ENCODE measurements at places on chromosomes 12 and 14.

GRCh38 chr14:24921903-24922302 lies 128.0 kb downstream of the STXBP6 start:
- DNase-seq = no peak

DNA sequence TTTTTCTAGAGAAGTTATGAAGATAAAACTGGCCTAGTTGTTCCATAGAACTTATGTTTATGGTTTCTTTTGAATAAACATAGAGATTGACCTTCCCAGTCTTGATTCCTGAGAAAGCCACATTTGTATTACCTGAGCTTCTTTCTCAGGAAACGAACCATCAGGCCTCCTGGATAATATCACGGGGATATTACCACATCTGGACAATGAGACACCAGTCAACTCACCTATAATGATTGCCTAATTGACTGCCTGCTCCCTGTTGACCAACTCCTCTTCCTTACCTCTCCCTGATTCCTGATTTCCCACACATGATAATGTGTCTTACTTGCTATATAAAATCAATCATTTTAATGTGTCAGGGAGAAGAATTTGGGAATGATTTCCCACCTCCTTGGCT lies 822.7 kb downstream of the LRFN5 start:
- DNase-seq = no peak

DNA sequence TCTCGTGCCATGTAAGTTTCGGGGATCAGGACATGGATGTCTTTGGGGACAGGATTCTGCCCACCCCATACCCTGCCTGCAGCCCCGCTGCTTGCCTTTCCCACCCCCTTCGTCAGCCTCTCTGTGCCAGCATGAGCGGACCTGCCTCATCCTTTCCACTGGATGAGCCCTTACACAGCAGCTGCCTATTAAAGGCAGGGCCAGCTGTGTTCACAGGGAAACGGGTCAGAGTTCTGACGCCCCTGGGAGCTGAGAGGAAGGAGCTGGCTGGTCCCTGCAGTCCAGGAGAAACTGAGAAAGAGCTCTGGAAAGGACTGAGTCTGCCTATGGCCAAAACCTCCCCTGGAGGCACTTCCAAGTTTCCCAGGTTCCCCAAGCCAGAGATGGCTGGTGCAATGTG lies 83.5 kb upstream of the NCOR2 start:
- no peak for DNase-seq

- peak; percentile 54 for DNase-seq
These were observed 25.3 kb upstream of the SPTLC2 start for GRCh38 chr14:77641534-77642341.

GRCh38 chr12:102958073-102958829 lies 777 bp downstream of the ASCL1 start:
- DNase-seq = no peak

- DNase-seq = no peak
These were observed 22.2 kb downstream of the ST8SIA1 start for GRCh38 chr12:22312336-22312735.

- no peak for DNase-seq
These were observed 1.7 kb downstream of the M6PR start for GRCh38 chr12:8947737-8948136.

DNA sequence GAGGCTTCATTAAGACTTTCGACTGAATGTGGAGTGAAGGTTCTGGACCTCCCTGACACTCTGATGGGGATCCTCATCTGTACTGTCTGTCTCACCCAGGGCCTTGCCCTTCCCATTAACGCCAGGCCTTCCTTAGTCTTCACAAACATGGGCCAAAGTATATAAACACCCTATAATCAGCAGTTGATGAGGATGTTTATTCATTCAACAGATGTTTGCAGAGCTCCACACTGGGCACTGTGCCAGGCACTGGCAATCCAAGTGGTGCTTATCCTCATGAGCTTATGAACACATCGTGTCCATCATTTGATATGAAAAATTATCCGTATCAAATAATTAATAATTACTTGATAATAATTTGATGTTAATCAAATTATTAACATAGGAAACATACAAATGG lies 454.4 kb downstream of the FUT8 start:
- no peak for DNase-seq

DNA sequence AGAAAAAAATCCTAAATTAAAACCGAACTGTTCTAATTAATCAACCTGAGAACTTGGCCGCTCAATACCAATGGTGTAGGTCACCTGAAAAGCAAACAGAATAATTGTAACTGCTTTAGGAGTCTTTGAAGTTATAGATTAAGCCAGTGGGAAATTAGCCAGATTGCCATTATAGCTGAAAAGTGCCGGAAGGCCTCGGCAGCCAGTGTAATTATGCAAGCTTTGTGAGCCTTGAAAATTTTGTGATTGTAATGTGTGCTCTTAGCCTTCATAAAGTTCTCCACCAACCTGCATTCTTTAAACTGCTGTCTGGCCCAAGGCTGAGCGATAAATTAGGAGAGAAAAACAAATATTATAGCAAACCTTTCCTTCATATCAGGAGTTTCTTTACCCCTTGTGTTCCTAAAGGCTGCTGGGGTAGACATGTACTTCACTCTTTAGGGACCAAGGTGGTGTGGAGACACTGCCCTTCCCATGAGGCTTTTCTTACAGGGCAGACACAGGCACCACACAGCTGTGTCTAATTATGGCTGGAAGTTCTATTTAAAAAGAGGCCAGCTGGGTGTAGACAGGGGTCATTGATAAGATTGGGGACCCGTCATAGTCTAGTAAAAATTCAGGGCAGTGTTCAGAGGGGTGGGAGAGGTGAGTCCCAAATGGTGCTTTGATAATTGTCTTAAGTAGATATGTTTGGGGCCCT lies 991.2 kb downstream of the FLRT2 start:
- no peak for DNase-seq

DNA sequence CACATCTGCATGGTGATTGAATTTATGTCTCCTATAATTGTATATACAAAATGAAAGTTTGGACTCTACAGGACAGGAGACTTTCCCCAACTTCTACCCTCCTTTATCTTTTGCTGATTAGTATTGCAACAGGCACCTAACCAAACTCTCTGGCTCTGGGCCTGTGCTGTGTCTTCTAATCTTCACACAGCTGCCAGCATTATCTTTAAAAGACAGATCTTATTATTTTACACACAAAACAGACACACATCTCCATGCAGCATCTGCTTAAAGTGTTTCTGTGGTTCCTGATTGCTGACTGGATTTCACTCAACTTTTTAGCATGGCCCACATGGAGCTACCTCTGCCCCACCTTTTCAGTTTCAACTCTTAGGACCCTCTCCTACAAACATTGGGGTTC lies 154.9 kb upstream of the PELI2 start:
- no peak for DNase-seq

- no peak for DNase-seq
These were observed 165.4 kb upstream of the PLEKHG7 start for GRCh38 chr12:92537290-92537960.

DNA sequence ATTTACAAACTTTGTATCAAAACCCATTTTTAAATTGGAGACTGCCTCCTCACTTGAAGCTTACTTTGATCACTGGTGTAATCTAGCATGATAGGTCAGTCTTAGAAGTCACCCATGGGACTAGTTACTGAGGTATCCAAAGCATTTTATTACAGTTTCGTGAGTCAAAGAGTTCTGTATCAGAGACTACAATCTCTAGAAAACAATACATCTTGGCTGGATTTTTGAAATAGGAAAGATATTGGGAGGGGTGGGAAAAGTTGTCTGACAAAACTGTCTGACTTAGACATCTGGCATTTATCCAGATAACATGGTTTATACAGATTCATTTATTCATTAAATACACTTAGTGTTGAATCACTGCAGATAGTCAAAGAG lies 173.5 kb upstream of the PDZRN4 start:
- no peak for DNase-seq

DNA sequence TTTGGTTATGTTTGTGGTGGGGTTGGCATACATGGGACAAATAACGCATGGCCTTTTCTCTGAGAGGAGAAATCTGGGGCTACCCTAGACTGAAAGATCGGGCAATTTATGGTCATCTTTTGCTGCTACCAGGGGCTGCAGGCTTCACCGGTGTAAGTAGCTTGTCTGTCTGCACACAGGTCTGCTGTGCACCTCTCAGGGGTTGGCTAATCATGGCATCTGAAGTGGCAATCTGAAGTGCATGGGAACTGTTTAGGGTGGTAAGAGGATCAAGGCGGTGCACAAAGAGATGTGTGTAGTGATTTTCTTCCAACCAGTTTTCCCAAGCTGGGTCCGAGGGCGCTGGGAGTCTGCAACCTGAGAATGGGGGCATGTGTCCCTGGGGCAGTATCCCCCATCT lies 141.3 kb downstream of the EMP1 start:
- no peak for DNase-seq

DNA sequence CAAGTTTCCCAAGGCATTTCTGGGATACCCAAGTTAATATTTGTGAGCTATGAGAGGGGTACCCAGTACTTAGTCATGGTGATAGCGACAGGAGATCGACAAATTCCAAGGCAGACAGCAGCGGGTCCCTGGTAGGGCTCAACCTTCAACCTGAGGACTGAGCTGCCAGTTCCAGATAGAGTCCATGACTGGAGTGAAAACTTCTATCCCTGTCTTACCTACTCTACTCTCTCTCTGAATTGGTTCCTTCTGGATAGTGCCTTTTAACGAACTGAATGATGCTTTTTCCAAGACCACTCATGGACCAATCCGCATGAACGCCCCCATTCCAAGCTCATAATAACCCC lies 76.9 kb upstream of the ALG10 start:
- no peak for DNase-seq

- DNase-seq = no peak
These were observed 134.8 kb upstream of the ARHGAP5 start for GRCh38 chr14:31942166-31942841.

DNA sequence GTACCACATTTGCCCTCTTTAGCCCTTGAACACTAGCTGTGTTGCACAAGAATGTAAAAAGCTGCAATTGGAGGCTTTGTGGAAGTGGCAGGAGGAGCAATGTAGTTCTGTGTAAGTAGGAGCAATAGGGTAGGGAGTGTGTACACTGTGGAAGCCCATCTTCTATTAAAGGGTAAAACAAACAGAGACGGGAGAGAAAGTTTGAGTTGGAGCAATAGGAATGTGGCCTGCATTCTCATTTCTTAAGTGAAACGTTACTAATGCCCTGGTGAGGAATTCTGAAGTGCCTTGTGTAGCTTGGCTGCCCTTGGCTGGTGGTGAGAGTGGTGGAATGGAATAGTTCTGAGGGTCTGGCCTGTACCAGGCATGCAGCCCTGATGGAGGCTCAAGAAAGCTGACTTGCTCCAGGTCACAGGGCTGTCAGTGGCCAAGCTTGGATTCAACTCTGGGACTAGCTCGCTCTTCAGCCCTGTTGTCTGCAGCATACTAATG lies 38.8 kb upstream of the ATP23 start:
- DNase-seq = no peak

DNA sequence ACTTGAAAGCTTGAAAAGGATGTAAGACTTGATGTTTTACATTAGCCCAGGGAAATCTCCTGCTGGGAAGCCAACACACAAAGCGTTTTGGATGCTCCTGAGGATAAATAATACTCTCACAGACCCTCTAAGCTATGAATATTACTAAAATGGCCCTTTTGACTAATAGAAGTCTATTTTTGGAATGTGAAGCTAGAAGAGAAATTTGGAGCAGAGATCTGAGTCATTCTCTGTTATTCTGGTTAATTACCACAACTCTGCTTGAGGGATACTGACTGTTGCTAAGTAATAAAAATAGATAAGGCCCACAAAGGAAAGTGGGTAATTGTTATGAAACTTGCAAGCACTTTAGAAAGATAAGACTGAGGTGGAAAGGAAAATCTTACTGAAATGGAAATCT lies 346.2 kb upstream of the STXBP6 start:
- DNase-seq = no peak

GRCh38 chr12:123401753-123402683 lies 18.1 kb downstream of the KMT5A start:
- DNase-seq = no peak

GRCh38 chr14:52129721-52130120 lies 60.9 kb upstream of the NID2 start:
- DNase-seq = no peak

- DNase-seq = no peak
These were observed 5.7 kb downstream of the SVOP start for GRCh38 chr12:109014984-109015765.

DNA sequence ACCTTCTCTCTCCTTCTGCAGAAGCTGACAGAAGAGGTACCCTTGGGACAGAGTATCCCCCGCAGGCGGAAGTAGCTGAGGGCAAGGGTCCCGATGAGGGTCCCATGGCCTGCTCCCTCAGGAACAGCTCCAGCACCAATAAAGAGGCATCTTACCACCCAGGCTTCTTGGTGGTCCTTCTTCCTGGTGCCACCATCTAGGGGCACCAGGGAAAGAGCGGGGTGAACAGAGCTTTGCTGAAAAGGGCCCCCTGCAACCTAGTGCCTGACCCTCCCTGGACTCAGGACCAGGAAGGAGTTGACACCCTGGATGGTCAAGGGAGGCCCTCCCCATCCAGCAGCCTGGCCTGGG lies 591 bp upstream of the IRF9 start:
- no peak for DNase-seq

- DNase-seq = no peak
These were observed 5.9 kb downstream of the ATG2B start for GRCh38 chr14:96357216-96357615.

GRCh38 chr12:50411051-50411660 lies 10.5 kb downstream of the LARP4 start:
- DNase-seq = no peak

- no peak for DNase-seq
These were observed 199.6 kb upstream of the TMEM260 start for GRCh38 chr14:56379956-56380355.

- no peak for DNase-seq
These were observed 52.0 kb downstream of the NAV3 start for GRCh38 chr12:77882709-77883108.

DNA sequence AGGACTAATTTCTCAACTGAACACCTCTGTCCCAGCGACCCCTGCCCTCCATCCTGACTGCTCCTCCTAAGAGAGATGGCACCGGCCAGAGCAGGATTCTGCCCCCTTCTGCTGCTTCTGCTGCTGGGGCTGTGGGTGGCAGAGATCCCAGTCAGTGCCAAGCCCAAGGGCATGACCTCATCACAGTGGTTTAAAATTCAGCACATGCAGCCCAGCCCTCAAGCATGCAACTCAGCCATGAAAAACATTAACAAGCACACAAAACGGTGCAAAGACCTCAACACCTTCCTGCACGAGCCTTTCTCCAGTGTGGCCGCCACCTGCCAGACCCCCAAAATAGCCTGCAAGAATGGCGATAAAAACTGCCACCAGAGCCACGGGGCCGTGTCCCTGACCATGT lies 756 bp downstream of the RNASE7 start:
- DNase-seq = no peak

DNA sequence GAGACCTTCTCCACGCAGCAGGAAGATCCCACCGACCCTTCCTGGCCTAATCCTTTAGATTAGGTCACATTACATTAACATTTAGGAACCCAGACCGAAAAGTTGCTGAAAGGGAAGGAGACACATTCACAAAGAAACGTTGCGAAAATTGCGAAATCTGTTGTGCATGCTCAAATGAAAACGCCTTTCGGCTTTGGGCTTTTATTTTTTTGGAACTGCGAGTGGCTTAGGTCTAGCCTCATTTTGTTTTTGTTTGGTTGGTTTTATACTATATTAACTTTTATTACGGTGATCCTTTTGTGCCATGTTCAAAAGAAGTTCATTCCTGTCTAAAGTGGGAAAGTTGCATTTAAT lies 1.5 kb downstream of the MYF6 start:
- DNase-seq = no peak

Data from stimulated activated CD8-positive, alpha-beta memory T cell treated with anti-CD3 and anti-CD28 coated beads, Interleukin-12 subunit alpha, Interleukin-12 subunit beta, amount 100 ng/mL, for 1 hour (primary cell).